Neural progenitor cell (in vitro differentiated cells): ENCODE measurements at places on chromosomes 7 and 10.

DNA sequence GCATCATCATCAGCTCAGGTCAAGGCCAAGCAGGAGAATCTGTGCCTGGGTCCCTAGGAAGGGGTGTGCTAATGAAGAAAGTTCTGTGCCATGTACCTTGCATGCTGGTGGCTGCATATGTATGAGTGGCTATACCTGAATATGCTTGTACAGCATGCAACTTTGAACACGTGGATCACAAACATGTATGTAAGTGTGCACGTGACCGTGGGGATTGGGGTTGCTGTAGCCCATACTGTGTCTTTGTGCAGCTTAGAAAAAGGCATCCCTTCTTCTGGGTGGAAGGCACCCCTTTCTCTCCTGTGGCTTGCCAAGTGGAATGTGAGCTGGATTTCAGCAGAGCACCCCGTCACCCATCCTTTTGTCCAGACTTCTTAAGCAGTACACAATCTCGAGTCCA, 13.8 kb downstream of the EMX2 start:
- DNase-seq, result no peak

DNA sequence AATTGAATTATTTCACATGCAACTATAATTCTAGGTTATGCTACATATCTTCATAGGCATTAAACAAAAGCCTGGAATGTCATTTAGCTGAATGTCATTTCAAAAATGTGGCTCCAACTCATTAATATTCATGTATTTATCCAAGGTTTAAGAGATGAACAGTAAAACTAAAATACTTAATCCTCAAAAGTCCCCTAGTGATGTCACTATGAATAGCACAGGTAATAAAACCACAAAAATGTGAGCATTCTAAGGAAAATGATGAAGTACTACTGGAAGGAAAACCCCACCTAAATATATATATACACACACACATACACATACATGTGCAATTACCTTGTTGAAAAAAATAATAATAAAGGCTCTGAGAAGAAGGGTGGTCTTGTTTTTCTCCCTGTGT, 154.4 kb upstream of the ASAH2 start:
- DNase-seq, result no peak

- DNase-seq, result no peak
Measured at GRCh38 chr7:75931680-75932079, 16.7 kb downstream of the POR start.

DNA sequence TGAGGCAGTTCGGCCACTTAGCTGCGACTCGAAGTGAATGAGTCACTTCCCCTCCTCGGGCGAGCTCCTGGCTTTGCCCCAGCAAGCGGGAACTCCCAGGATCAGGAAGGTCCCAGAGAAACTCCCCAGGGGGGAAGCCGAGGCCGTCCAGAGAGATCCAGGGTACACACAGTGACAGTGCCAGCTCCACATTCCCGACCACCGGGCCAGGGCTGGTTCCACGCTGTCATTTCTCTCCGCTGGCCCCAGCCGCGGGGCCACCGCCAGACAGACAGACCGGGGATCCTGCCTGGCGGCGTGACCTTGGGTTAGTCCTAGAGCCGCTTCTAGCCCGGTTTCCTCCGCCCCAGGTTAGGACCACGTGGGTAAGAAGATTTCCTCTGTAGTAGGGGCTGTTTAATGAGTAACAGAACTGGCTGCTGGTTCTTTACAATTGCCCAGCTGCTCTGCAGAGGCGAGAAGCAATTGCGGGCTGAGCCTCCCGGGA, 463 bp upstream of the UPP1 start:
- DNase-seq, result peak; percentile 70

DNA sequence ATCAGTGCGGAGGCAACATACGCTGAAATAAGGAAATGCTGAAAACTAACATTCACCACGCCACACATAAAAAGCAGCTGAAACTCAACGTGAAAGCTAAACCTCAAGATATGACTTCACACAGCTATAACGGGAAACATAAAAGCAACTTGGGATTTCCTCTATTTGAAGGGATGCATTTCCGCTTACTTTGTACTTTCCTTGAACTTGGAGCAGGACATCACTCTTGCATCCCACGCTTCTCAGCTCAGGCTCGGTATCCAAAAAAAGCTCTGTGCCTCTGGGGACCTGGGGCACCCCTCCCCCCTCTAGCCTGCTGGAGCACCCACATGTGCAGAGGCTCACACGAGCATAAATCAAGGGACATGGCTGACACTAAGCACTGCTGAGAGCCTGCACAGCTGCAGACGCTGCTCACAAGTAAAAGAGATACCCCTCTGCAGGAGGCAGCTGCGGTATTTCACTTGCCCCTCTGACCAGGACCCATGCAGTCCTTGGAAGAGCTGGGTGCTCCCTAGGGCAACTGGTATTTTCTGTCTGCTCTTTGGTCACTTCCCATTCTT, 34.2 kb downstream of the PARD3 start:
- peak; percentile 26 for DNase-seq

DNA sequence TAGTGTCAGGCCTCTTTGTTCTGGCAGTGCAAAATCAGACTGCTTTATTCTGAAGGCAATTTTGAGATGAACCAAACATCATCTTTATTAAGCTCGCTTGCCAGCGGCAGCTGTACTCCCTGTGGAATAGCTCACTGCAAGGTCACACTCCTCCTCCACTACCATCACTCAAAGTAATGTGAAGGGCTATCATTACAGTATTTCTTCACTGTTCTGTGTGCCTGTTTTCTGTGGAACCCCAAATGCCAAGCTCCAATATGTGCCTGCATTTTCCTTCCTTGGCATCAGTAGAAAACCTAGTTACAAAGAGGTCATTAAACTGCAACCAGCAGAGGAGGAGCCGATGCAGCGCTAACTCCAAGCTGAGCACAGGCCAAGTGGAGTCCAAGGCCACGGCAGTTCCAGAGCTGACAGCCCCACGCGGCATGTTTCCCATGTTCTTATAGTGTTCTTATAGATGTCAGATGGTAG, 21.4 kb downstream of the BCCIP start:
- no peak for DNase-seq

- no peak for DNase-seq
Measured at GRCh38 chr7:98250789-98251188, 1.2 kb downstream of the TECPR1 start.

GRCh38 chr10:61197057-61197456, 253.1 kb upstream of the RHOBTB1 start:
- peak; percentile 12 for DNase-seq

DNA sequence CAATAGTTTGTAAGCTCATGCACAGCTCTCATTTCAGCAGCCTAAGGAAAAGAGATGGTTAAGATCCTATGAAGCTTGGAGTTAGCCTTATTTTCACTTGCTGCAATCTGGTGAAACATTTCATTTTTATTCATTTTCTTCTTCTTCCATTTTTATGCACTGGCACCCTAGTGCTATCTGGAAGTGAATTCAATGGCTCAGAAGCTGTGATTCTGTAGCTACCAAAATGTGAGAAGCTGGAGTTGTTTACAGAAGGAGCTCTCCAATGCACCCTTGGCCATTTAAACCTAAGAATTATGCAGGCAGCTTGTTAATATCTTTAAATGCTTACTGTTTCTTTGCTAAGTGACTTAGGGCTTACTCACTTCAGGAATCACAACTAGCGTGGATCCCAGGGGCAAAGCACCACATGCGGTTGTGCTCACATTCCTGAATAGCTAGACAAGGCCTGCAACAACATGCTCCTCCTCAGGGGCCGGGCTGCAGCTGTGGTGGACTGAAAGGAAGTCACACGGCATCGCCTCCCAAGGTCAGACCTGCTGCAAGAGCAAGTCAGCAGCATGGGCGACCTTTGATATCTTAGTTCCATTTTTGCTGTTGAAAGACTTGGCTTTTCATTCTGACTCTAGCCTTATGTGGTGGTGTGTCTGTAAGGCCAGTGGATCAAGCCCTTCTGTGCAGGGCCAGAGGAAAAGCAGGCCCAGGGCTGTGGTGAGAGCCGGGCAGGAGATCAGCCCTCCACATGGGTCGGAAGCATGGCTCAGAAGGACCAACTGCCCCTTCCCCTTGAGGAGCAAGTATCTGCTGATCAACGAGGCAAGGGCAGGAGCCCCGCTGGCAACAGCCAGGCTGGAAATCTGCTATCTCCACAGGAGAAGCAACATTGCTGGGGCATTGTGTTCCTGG, 91.9 kb upstream of the MBL2 start:
- DNase-seq, result peak; percentile 33

DNA sequence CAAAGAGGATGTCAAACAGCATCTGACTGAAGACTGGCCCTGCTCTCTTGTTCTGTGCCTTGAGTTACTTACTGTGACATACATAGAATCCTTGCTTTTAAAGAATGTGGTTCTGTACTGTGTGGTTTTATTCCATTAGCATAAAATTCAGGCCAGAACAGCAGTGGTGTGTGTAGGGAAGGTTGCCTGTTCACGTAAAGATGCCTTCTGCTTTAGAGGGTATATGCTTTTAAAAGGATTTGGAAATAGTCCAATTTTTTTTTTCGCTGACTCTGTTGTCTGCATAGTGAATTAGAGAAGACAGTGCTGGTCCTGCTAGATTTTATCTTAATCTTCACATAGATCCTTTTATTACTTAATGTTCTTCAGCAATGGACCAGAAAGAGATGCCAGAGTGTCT, 470.8 kb upstream of the SEMA3A start:
- DNase-seq, result peak; percentile 3

GRCh38 chr7:46613116-46613515, 692.0 kb upstream of the IGFBP3 start:
- no peak for DNase-seq

DNA sequence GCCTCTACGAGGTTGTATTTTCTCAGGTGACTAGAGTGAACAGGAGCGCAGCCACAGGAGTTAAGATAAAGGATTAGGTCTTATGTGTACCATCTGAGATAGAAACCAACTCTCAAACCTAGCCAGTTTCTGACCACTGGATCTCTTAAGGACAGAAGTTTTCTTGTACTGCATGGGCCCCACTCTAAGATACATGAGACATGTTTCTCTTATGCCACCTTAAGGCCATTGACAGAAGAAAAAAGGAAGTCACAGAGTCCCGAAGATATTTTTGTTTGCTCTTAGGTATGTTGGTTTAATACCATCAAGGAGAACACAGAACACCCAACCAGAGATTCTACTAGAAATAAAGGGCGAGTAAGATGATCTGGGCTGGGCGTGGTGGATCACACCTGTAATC, 335.8 kb downstream of the FRMD4A start:
- DNase-seq, result no peak

GRCh38 chr7:91191771-91192170, 72.5 kb upstream of the FZD1 start:
- no peak for DNase-seq

- no peak for DNase-seq
Measured at GRCh38 chr10:132869621-132870020, 72.7 kb downstream of the CFAP46 start.

DNA sequence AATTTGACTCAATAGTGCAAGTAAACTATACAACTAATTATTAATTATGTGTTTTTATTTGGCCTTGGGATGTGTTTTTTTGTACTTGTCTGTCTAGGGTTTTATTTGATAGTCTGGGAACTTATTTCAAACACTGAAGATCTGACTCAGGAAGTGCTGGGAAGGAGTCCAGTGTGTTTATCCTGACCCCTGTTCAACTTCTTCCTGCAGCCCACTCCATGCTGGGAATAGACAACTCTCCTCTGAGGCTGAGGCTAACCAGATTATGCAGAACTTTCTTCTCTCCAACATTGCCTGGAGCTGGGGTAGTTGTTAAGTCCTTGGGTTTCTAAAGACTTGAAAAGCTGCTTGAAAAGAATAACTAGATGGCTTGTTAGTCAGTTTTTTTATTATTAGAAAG, 6.9 kb downstream of the CISD1 start:
- peak; percentile 24 for DNase-seq

DNA sequence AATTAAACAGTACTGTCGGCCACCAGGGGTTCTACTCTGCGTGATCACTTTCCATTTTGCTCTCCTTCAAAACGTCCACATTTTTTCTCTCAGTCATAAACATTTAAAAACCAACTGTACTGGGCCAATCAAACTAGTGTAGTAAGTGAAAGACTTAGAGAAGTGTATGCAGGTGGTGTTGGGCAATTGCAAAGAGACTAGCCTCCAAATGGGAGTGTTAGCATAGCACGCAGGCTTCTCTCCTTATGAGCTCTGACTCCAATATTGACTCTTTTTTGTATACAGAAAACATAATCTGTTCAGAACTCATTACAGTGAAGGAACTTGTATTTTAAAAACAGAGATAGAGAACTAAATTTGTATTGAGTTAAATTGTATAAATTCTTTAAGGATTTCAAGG, 150.6 kb downstream of the SDK1 start:
- DNase-seq, result no peak

GRCh38 chr10:19728376-19728775, 87.9 kb upstream of the PLXDC2 start:
- no peak for DNase-seq

DNA sequence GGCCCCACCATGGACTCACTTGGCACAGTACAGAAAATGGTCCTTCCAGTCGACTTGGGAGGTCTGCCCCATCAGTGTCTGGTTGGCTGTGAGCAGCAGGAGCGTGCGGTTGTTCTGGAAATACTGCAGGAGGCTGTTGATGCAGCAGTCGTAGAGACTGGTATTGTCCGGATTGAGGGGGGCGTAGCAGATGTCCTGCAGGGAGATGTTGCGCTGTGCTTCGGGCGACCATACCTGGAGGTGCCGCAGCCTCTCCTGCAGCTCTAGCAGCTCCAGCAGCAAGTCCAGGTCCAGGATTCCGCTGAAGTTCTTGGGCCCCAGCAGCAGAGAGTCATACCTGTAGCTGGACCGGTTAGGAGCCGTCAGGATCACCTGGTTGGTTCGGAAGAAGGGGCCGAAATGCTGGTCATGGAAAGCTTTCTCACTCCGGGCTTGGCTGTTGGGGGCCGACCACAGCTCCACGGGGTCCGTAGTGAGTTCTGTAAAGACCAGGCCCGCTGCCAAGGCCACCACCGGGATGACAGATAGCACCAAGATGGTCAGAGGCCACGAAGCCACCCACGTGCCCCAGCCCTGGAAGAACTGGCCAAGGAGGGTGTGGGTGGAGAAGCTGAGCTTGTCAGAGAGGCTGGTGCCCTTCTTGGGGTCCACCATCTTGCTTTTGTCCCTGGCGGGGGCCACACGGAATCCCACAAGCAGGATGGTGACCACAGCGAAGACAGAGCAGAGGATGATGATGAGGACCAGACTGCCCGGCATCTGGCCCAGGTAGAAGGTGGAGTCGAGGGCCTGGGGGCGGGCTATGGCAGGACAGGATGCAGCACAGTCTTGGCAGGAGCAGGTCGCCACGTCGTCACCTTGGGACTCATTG, 2.1 kb downstream of the NPC1L1 start:
- no peak for DNase-seq

DNA sequence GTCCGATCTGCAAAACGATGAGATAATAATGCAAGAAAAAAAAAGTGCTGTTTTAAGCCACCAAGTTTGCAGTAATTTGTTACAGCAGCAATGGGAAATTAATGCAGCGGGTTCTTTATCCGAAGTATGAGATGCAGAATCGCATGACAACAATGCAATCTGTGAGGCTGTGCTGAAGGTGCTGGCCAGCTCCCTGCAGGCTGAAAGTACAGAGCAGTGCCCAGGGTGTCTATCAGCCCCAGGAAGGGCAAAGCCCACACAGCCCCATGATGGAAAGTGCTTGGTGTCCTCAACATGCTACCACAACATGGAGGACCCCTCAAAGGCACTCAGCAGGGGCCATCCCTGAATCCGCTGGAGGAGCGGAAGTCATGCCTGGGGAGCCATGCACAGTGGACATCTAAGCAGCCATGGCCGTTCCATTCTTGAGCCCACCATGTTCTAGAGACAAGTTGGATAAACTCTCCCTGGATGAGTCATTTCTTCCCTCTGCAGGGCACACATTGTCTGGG, 199.5 kb upstream of the PFKP start:
- DNase-seq, result no peak

- no peak for DNase-seq
Measured at GRCh38 chr7:105413887-105414437, 25.2 kb upstream of the SRPK2 start.

- DNase-seq, result no peak
Measured at GRCh38 chr7:73700069-73700423, 16.6 kb downstream of the BUD23 start.

GRCh38 chr10:103766751-103767505, 88.4 kb downstream of the SH3PXD2A start:
- no peak for DNase-seq
